Smooth muscle cell of the coronary artery (primary cell): ENCODE measurements at places on chromosomes 3 and 15. TPM values are rescaled to one million over a fixed set of nuclear protein-coding genes. Genes with fewer than 3 reads are reported as not detected.

SPATA12 gene
- under 0.01 and 0.23 TPM in 2 replicates for total RNA-seq

HOMER2 gene
- 2.4 and 9.4 TPM in 2 replicates for total RNA-seq

FANCD2OS gene
- total RNA-seq = not detected in 2 replicates

SLC9C1 gene
- total RNA-seq = 0.70 and 0.75 TPM in 2 replicates

SLC38A3 gene
- not detected in 2 replicates for total RNA-seq

MCF2L2 gene
- total RNA-seq = under 0.01 and 0.15 TPM in 2 replicates

NR2E3 gene
- total RNA-seq = 0.08 TPM in 1 of 2 replicates, not detected in the other

VIPR1 gene
- 19.5 TPM in 1 of 2 replicates, not detected in the other for total RNA-seq

PEX5L gene
- 1.4 TPM in 1 of 2 replicates, not detected in the other for total RNA-seq
